Pericardium fibroblast (primary cell): ENCODE measurements at places on chromosomes 5 and 9. TPM values are rescaled to one million over a fixed set of nuclear protein-coding genes. Genes with fewer than 3 reads are reported as not detected.

GRIA1 gene
- total RNA-seq, result 0.68 TPM in 1 of 2 replicates, not detected in the other

LRRC19 gene
- total RNA-seq, result not detected in 2 replicates

QRFP gene
- total RNA-seq, result not detected in 2 replicates

C9 gene
- not detected in 2 replicates for total RNA-seq

INSL6 gene
- total RNA-seq, result not detected in 2 replicates

PCDHB5 gene
- total RNA-seq, result 0.34 and 2.2 TPM in 2 replicates

IL31RA gene
- total RNA-seq, result 0.34 TPM in 1 of 2 replicates, not detected in the other

FAM163B gene
- total RNA-seq, result 3.5 TPM in 1 of 2 replicates, not detected in the other
